ENCODE measurements at places on chromosomes 16 and 17.

GRCh38 chr17:77374170-77374936 is 233.6 kb downstream of the SEC14L1 start:
- DNase-seq: peak; percentile 86

DNA sequence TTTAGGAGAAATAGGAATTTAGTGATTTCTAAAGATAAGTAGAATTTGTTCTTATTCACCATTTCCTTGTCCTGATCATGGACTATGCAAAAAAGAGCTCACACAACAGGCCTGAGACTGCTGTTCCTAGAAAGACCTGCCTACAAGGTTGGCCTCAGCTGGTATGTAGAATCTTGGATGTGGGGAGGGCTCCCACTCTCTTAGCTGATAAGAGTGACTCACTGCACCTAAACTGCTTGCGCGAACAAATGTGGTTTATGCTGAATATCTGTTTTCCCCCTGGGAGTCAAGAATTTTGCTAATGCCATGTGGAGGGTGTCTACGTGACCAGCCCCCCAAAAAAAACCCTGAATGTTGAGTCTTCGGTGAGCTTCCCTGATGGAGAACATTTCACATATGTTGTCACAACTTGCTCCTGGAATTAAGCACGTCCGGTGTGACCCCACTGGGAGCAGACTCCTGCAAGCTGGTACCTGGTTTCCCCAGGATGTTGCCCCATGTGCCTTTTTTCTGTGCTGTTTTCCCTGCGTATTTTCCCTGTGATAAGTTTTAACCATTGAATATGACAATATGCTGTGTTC is 68.8 kb upstream of the HSBP1 start:
- DNase-seq: no peak

DNA sequence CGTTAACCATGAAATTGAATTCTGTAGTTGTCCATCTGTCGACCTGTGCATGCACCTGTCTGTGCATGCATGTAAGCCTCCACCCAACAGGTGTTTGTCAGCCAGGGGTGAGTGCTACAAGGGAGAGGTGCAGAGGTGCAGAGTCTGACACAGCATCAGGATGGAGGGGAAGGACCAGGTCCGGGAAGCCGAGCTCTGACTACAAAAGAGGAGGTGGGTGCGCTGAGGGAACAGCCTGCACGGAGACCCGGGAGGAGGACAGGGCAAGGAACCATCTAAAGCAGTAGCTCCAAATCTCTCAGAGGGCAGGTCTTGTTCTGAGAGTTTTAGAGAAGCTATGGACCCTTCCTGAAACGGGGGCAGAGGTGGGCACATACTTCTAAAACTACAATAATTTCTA is 54.1 kb downstream of the B9D1 start:
- DNase-seq: no peak

- DNase-seq: peak; percentile 35
Measured at GRCh38 chr16:86697715-86698114, 119.4 kb downstream of the FOXL1 start.

DNA sequence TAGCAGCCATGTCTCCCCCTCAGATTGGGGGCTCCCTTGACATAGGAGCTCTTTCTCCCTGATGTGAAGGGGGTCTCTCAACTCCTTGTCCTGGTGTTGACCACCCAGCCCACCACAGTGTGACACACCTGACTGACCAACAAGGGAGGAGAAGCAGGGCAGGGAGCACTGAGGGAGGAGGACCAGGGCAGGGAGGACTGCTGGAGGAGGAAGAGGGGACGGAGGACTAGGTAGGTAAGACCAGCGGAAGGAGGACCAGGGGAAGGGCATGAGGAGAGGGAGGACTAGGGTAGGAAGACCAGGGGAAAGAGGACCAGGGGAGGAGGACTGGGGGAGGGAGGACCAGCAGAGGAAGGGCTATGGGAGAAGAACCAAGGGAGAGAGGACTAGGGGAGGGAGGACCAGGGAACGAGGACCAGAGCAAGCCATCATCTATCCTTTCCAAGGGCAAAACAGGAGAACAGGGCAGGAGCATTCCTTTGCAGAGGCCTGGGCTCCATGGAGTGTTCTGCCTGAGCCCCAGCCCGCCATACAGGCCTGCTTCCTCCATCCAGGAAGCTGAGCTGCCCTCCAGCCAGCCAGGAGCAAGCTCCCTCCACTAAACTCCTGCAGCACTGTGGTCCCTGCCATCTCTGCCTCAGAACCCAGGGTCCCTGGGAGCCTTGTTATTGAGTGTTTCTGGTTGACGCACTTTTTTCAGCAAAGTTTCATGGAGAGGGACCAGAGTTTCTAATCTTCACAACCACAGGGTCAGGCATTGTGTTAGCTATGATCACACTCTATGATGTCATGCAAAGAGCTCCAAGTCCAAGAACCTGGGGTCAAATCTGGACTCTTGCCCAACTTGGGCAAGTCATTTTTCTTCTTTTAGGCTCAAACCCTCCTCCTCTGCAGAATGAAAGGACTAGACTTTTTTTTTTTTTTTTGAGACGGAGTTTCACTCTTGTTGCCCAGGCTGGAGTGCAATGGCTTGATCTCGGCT is 15.4 kb upstream of the KRT17 start:
- no peak for DNase-seq

- peak; percentile 80 for DNase-seq
Measured at GRCh38 chr17:75695141-75695829, 26.0 kb upstream of the ITGB4 start.

DNA sequence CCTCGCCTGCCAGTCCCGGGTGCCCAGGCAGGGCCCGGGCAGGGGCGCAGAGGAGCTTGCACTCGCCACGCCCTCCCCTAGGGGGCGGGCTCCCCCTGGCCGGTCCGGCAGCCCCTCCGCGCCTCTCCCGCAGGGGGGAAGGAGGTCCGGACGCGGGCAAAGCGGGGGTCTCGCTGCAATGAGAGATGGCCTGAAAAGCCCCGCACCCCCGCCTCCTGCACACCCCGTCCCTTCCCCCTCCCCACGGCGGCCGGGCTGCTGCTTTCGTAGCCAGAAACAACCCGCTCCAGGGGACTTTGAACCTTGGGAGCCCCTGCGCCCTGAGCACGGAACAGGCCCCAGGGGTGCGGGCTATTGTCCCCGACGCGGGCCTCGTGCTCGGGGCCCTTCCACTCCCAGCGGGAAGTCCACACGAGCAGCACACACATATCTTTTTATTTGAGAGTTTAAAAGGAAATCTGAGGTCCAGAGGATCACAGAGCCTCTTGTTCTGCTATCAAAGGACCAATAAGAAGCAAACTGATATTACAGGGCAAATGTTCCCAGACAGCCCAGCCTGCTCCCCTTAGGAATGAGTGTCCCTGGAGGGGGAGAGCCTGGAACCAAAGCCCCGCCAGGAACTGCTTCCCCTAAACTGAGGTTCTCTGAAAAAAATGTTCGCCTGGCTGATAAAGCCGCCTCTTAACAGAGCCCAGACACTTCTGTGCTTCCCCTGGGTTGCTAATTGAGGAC is 5.8 kb upstream of the CBX4 start:
- peak; percentile 38 for DNase-seq

- DNase-seq: no peak
Measured at GRCh38 chr16:15523939-15524338, 89.6 kb downstream of the BMERB1 start.

GRCh38 chr17:29046473-29046839 is 3.5 kb downstream of the PIPOX start:
- no peak for DNase-seq

GRCh38 chr17:28944862-28945741 is 6.2 kb downstream of the PHF12 start:
- DNase-seq: peak; percentile 64

- DNase-seq: no peak
Measured at GRCh38 chr17:40884708-40885512, at the start of gene KRT20. Gene KRT20, minus strand, starts transcription at chr17:40885242. Its CDS starts 57 bp downstream, at chr17:40885185.

GRCh38 chr17:65531256-65532100 is 30.0 kb downstream of the AXIN2 start:
- peak; percentile 31 for DNase-seq

DNA sequence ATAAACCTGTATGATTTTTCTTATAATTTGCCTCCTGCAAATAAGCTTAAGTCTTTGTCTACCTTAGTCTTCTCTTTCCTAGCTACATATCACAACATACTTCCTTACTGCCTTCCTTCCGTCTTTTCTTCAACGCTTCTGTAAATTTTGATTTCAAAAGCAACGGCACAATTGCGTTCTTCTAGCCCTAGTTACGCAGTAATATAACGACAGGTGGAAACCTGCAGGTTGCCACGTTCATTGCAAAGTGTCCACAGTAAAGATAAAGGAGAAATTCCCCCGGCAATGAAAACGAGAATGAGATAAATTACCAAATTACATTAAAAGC is 546 bp upstream of the PSMD7 start:
- no peak for DNase-seq

DNA sequence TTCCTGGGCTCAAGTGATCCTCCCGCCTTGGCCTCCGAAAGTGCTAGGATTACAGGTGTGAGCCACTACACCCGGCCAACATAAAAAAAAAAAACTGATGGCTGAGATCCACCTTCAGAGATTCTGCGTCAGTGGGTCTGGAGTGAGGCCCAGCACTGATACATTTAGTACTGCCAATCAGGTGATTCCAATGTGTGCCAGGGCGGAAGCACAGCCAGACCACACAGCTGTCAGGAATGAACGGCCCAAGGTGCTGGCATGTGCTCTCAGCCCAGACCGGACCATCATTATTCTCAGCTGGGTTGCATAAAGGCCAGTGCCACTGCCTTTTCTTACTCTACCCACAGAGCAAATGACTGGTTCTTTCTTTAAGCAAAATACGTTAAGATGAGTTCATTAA is 1.2 kb upstream of the BCO1 start:
- DNase-seq: no peak

GRCh38 chr16:65455761-65456160 is 333.9 kb upstream of the CDH11 start:
- no peak for DNase-seq

DNA sequence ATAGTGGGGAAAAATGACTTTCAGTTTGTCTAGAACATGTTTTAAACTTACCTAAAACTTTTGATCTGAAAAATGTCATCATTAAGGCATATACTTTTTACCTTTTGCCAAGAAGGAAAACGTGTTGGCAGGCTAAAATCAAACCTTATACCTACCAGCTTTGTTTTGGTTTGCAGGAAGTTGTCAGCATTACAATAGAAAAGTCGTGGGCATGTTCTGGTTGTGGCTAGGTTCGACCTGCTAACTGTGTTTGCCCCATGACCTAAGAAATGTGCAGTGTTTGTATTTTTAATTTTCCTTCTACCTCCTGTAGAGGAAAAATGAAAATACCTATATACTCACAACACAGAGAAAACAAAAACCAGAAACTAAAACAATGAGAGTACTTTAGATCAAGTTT is 13.0 kb downstream of the SKAP1 start:
- DNase-seq: no peak

- no peak for DNase-seq
Measured at GRCh38 chr17:17506893-17507464, 10.8 kb upstream of the RASD1 start.

GRCh38 chr17:76968707-76969597 is 100.7 kb downstream of the MGAT5B start:
- no peak for DNase-seq

GRCh38 chr16:56344518-56345405 is 80.6 kb downstream of the AMFR start:
- no peak for DNase-seq

DNA sequence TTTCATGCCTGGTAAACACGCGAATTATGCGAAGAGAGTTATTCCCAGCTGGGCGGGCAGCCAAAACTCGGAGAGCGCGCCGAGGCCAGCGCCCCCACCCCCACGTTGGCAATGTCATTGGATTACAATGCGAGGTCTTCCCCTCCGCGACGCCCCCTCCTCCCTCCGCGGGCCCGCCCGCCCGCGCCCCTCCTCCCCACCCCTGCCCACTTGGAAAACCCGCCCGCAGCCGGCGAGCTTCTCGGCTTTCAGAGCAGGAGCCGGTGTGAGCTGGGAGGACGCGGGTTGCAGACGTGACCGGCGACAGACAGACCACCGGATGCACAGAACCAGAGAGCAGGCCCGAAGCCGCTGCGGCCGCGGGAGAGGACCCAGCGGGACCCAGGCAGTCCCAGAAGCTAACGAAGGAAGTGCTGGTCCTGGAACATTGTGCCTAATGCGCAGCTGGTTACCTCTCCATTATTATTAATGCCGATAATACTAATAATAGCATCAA is 4.0 kb downstream of the NOG start:
- peak; percentile 75 for DNase-seq
